ENCODE measurements at places on chromosomes 6 and 20. TPM values are rescaled to one million over a fixed set of nuclear protein-coding genes. Genes with fewer than 3 reads are reported as not detected.

Gene SLC17A3
- not detected for total RNA-seq

DNA sequence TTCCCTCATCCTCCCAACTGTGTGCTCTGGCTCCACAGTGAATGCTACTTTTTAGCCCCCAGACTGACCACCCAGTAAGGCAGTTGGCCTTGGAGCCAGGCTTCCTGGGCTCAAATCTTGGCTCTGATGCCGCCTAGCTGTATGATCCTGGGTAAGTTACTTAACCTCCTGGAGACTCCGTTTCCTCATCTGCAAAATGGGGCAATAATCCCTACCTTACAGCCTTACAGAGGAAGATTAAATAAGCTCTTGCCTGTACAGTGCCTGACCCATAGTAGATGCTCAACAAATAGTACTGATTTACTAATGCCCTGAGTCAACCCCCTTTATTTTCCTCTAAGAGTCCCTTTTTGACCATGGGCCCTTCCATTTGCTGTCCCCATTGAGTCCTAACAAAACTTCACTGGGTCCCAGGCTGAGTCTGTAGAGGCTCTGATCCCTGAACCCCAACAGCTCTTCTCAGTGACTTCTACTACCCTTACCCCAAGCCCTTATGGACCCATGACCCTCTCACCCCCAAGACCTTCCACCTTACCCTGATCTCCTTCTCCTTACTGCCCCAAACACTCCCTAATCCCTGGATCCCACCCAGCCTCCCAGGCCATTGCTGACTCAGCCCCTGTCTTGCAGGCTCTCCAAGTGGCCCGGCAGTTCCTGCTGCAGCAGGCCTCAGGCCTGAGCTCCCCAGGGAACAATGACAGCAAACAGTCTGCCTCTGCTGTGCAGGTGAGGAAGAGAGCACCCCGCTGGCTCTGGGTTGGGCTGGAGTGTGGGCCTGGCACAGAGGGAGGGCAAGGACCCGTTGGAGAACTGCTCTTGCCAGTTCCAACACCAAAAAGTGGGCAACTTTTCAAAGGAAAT is 31.4 kb downstream of the FOXP4 start:
- peak; percentile 32 for DNase-seq

DNA sequence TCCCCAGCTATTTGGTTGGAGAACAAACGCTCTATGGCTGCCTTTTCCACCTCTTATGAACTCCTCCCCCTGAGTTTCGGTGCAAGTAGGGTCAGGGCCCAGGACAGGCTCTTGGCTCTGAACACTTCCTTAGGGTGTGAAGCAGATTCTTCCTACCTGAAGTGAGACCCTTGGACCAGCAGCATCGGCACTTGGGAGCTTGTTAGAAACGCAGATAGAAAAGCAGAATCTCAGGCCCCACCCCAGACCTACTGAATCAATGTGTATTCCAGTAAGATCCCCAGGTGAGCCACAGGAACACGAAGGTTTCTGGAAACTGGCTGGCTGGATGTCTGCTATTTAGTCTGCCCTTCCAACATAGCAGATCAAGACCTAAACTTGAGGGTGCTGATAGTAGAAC is 3.2 kb downstream of the FAM50B start:
- DNase-seq = no peak

GRCh38 chr6:164247106-164247505 is 832.6 kb downstream of the QKI start:
- no peak for DNase-seq

DNA sequence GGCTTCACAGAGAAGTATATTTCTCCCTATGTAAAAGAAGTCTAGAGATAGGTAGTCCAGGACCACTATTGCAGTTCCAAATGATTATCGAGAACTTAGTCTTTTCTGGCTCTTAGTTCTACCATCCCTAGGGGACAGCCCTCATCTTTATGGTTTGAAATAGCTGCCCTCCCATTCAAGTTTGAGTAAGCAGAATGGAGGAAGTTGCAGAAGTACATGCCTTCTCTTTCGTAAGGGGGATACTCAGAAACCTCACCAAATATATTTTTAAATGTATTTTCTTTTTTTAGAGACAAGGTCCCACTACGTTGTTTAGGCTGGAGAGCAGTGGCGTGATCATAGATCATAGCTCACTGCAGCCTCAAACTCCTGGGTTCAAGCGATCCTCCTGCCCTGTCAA is 236.8 kb upstream of the RREB1 start:
- no peak for DNase-seq

DNA sequence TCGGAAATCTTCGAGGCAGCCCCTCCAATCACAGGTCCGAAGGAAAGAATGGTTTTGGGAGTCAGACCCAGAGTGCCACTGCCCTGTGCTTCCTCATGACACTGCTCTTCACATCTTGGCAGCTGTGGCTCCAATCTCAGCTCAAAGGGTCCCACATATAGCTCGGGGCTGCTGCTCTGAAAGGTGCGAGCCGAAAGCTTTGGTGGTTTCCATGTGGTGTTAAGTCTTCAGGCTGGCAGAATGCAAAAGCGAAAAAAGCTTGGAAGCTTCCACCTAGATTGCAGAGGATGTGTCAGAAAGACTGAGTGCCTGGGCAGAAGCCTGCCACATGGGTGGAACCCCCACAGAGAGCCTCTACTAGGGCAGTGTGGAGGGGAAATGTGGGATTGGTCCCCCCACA is 314.3 kb upstream of the CHD6 start:
- no peak for DNase-seq

GRCh38 chr6:5515200-5515599 is 253.9 kb downstream of the FARS2 start:
- DNase-seq = no peak

GRCh38 chr20:1105599-1106194 is 12.7 kb upstream of the PSMF1 start:
- peak; percentile 2 for DNase-seq

DNA sequence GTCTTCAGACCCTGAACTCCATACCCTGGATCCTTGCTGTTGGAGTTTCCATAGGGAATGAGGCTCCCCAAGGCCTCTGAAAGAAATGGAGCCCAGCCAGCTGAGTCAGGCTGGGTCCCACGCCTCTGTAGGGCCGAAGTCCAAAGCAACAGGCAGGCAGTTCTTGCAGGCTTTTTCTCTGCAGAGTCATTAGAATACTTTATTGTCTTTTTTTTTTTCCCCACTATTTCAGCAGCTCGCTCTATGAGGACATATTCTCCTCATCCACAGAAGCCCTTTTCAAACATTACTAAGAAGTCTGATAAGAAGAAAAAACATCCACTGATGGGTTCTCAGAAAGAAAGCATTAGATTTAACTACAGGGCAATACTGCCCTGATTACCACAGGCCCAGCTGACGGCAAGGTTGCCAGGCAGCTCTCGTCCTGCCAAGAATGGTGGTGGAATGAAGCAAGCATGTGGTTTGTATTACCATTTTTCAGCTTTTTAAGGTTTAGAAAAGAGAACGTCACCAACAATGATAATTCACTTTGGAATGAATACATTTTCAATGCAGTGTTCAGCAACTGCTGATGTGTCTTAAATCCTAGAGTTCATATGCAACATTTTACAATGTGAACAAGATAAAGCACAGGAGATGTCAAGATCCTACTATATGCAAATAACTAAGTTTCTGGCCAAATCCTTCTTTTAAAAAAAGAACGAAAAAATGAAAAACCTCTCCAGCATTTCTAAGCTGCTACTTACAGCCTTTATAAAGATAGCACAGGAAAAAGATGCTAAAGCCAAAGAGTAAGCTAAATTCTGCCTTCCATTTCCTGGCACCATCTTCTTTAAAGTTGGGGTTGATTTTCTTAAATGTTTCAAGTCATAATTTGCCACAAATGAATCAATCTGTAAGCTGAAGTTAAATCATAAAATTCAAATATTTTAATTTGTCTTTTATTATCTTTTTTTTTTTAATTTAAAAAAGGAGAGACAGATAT is 223.6 kb upstream of the CITED2 start:
- no peak for DNase-seq

GRCh38 chr6:64590965-64591675 is 955.5 kb downstream of the PHF3 start:
- no peak for DNase-seq

DNA sequence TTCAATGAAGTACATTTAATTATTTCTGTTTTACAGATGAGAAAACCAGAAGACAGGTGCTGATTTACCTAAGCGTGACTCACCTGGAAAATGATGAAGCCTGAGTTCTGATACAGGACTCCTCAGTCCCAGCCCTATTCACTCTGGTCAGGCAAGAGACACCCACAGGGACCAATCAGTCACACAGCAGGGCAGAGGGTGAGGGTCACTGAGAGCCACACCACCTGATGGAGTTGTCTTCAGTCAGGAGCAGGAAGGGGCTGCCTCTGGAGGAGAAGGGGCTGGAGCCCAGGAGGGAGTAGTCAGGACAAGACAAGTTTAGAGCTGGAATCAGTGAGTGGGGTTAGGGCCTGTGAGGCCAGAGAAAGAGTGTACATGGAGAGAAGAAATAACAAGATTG is 251.2 kb upstream of the MOCS1 start:
- no peak for DNase-seq

- DNase-seq = no peak
These were observed 400.0 kb upstream of the CDH4 start for GRCh38 chr20:60851826-60852704.
